ENCODE measurements at places on chromosomes 7 and 10.

GRCh38 chr7:42250411-42250810 lies 13.4 kb upstream of the GLI3 start:
- DNase-seq, result no peak

DNA sequence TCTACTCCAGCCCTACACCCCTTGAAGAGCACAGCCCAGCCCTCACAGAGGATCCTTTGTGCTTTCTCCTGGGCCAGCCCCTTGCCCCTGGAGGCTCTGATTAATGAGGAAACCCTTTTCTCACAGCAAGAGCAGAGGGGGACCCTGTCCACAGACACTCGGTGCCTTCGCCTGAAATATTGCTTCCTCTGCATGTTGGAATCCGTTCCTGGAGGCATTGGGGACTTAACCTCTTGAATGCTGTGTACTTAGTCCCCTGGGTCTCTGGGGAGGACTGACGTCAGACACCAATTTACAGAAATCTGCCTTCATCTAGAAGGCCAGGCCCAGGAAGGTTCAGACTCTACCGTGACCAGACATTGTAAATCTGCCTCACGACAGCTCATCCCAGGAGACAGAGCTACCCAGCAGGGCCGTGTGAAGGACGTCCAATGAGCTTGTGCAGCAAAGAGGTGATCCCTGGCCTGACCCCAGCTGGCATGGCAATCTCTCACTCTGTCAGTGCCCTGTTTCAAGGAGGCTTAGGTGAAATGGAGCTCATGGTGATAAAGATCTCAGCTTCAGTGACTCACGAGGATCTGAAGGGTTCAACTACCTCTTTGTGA lies 8.1 kb upstream of the TMEM72 start:
- DNase-seq, result no peak

- peak; percentile 77 for DNase-seq
Observed at GRCh38 chr10:14625192-14625631, 149.5 kb downstream of the FAM107B start.

DNA sequence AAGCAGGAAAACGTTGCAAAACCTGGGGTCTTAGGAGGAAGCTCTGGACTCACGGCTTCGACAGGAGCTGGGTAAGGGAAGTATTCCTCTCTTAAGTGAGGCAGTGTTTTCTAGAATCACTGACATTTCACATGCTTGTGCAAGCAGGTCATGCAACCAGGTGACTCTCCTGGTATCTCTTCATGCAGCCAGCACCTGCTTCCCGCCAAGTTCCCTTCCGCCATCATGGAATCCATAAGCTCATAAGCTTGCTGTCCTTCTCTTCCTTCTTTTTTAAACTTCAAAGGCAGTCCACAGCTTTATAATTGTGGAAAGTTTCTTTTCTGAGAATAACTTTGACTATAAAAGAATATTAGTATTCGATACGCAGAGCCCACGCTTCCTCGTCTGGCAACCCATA lies 256.1 kb downstream of the TCERG1L start:
- no peak for DNase-seq

GRCh38 chr7:136000288-136000913 lies 23.2 kb upstream of the MTPN start:
- no peak for DNase-seq

DNA sequence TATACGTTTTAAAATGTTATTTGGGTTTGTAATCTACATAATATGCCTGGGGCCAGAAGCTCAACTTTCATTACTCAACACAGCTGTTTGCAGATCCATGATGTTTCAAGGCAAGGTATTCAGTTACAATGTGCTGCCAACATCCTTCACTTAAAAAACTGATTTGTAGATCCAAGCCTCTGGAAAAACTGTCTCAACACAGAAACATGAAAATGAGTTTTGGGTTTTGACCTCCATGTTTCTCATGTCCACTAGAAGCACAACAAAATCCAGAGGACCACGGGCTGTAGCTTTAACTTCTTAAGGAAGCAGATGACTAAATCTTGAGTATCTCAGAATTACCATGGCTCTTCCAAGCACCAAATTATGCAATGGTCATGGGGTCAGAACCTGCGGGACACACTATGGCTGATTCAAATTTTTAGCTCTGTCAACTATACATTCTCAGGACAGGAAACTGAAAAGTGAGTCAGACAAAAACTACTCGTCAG lies 247.1 kb upstream of the GRB10 start:
- no peak for DNase-seq

DNA sequence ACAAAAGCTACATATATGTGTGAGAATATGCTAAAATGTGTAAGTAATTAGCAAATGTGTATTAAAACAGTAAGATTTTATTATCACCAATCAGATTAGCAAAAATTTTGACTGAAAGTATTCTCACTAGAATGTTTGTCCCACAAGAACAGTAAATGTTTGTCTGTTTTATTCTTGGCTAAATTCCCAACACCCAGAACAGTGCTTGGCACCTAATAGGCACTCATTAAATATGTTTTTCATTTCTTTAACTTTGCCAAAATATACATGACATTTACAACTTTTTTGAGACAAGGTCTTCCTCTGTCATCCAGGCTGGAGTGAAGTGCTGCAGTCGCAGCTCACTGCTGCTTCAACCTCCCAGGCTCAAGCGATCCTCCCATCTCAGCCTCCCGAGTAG lies 143.6 kb downstream of the EBF3 start:
- no peak for DNase-seq

DNA sequence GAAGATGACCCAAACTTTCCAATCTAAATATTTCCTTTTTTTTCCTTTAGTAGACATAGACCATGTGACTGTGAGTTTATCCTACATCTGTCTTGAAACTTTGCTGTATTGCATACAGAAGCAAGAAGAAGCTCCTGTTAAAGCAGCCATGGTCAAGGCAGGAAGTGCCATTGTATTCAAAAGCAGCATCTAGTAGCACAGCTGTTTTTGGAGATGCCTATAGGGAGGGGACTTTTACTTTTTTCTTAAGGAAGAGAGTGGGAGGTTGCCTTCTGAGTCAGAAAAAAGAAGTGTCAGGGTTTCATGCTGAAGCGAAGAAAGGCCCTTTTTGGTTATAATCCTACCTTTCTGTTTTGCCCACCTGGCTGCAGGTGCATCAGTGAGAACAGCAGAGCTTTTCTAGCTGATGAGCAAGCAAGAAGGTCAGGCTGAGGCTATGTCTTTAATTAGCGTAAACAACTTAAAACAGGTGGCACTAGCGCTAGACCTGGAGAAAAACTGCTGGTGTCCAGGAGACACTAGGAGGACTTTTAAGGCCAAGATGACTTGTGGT lies 234.1 kb upstream of the AGK start:
- no peak for DNase-seq

DNA sequence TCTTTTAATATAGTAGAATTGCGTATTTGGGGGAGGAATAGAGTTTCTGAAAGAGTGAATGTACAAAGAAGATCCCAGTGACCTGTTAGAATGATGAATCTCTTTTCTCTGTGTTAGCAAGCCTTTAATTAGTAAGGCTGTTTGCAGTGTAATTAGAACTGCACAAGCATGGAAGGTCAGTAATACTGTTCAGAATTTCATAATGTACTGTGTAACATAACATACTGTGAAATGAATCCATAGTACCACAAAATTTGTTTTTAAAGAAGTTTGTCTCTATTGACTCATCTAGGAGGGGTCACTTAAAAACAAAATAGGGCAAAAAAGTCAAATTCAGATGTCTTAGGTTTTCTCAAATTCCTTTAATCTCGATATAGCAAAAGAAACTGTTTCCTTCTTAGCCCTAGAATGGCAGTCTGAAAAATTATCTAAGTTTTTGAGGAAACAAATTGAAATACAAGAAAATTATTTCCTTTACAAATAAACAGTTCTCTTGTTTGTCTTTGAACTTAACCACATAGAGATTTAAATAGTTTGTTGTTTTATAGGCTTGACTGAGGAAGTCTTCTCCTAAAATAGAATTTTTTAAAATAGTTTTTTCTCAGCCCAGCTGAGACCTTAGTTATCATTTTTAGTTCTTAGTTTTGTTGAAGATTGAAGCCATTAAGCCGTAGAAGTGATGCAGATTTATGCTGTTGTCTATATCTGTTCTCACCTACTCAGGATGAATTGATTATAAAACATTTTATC lies 12.5 kb downstream of the ADK start:
- DNase-seq, result no peak

GRCh38 chr10:117312430-117312829 lies 62.8 kb downstream of the PDZD8 start:
- no peak for DNase-seq

DNA sequence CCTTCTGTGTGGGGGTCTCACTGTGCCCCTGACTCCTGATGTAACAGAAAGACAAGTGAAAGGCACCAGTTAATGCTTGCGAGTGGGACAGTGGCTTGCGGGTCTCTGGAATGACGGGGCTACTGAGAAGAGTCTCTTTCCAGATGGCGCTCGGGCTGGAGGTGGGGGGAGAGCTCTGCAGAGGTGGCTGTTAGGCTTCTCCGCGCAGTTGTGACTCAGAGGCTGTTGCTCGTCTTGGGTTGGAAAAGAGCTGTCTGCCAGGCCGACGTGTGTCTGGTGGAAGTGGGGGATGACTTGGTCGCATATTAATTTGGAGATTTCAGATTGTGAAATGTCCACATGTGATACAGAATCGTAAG lies 27.9 kb upstream of the SH2B2 start:
- DNase-seq, result no peak

DNA sequence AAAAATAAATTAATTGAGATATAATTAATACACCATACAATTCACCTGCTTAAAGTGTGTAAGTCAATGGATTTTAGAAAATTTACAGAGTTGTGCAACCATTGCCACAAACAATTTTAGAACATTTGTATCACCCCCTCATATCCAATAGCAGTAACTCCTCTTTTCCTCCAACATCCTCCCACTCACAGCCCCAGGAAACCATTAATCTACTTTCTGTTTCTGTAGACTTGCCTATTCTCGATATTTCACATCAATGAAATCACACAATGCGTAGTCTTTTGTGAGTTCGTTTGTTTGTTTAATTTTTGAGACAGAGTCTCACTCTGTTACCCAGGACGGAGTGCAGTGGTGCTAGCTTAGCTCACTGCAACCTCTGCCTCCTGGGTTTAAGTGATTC lies 13.7 kb upstream of the HERC4 start:
- no peak for DNase-seq

DNA sequence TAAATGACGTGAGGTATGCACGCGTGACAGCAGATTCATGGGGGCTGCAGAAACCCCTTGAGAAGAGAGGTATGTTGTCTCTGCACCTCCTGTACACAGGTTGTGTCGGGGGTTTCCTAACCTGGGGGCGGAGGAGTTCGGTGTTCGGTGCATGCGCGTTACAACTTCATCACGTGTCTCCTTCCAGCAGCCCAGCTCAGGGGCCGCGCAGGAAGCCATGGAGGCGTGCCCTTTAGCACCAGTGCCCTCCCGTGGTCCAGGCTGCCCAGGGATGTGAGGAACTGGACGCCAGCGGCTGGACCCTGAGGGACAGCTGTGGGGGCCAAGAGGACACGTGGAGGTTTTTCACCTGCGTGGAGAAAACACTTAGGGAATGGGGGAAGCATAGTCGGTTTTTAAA lies 186.4 kb downstream of the EBF3 start:
- DNase-seq, result no peak

DNA sequence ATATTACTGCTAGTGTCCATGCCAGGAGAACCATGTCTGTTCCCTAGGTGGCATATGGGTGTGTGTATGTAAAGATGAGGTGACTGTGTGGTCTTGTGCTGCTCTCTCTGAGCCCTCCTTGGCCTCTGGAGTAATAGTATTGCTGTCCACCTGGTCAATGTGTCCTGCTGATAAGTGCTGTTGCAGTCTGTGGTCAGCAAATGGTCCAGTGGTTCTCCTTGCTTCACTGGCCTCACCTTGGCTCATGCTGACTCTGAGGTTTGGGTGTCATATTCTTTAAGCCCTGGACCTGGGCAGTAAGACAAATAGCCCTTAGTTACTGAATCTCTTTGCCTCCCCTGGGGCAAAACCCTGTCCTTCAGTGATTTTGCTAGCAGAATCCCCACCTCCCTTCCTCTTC lies 56.8 kb downstream of the TPST1 start:
- DNase-seq, result no peak

DNA sequence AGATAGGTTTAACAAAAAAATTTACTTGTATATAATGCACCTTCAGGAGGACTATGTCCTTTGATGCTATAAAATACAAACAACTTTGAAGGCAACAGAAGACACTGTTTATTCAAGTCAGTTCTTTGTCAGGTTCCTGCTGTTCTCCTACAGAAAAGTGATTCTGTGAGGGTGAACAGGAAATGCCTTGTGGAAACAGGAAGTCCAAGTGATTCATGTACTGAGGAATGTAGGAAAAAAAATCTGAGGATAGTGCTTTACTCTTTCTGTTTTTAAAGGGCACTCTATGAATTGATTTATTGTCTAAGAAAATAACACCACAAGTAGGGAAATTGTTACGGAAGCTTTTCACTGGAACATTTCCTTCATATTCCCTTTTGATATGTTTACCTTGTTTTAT lies 171.9 kb downstream of the HDAC9 start:
- DNase-seq, result peak; percentile 11

DNA sequence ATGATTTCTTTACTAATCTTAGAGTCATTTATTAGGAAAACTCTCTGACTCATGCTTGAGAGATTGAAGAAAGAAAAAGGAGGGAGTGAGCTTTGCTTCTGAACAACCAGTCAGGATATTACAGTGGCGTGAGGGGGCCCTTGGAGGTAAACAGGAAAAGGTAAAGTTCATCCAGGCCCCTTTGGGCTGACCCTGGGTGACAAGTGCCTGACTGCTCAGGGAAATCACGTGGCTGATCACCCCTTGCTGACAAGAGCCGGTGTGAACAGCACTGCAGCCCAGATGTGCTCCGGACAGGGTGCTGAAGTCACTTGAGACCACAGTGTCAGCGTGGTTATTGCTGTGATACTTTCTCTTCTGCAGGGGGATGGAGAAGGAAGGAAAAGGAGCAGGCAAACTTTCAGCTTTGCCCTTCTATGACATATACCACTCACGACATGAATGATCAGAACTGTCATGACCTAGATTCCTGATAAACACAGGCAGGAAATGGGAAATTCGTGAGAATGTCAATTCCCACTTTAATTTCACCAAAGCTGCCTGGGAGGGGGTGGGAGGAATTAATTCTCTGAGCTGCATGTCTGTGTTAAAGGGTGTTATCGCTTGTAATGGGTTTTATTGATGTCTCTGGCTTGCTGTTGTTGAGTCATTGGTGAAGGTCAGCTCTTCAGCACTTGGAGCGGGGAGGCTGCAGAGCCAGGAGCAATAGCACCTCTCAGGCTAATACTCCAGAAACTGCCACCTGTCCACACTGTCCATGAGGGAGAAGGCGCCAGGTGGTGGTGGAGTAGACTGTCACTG lies 139.8 kb upstream of the AOAH start:
- no peak for DNase-seq

DNA sequence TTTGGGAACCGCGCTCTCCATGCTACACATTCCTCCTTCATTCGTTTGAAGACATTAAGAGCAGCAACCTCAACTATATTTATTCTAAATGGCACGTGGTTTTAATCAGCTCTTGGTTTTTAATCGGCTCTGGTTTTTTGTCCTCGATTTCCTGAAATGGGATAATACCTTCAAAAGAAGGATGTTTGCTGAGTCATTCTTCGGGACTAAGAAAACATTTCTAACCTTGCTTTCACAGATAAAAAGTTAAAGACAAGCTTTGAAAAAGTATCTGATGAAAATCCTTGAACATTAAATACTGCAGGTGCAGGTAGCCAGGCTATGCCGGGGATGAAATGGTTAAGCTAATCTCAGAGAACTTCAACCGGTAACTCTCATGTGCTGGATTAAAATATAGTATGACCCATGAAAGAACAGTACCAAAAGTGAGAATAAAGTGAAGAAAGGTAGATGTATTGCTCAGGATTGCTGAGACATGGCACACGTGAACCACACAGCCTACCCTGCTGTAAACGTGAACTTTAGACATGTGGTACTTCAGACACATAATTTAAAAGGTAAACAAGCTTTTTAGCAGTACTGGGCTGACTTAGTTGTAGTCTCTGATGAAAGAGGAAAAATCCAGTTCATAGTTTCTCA lies 89.1 kb downstream of the PTPRN2 start:
- DNase-seq, result no peak

Measured in NCI-H2081 (cell line).